Left hindlimb (tissue), 1 donor: ENCODE measurements at places on chromosomes 11 and 22.

DNA sequence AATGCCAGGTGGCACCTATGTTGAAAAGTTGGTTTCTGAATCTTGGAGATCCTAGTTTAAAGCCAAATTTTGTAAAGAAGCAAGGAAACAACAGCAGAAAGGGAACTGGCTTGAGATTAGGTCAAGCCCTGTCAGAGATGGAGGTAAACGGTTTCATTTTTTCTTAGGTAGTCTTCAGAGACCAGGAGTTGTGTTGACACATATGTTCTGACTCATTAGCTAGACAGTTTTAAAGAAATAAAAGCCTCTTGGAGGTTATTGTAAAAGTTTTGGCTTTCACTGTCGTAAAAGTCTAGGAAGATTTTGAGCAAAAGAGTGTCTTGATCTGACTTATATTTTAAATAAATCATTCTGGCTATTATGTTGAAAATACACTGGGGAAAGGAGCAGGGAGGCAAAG, 151.5 kb upstream of the CTSC start:
- no peak for DNase-seq

DNA sequence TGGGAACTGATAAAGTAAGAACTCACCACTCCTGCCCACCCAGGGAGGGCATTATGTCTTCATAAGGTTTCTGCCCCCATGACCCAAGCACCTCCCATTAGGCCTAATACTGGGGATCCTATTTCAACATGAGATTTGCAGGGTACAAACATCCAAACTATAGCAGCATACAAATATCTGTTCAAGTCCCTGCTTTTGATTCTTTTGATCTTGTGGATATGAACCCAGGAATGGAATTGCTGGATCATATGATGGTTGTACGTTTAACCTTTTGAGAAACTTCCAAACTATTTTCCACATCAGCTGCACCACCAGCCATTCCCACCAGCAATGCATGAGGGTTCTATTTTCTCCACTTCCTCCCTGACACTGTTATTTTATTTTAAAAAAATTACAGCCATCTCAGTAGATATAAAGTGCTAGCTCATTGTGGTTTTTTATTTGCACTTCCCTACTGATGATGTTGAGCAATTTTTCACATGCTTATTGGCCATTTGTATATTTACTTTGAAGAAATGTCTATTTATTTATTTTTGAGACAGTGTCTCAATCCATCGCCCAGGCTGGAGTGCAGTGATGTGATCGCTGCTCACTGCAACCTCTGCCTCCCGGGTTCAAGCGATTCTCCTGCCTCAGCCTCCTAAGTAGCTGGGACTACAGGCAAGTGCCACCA, 7.1 kb upstream of the ATG16L2 start:
- no peak for DNase-seq

DNA sequence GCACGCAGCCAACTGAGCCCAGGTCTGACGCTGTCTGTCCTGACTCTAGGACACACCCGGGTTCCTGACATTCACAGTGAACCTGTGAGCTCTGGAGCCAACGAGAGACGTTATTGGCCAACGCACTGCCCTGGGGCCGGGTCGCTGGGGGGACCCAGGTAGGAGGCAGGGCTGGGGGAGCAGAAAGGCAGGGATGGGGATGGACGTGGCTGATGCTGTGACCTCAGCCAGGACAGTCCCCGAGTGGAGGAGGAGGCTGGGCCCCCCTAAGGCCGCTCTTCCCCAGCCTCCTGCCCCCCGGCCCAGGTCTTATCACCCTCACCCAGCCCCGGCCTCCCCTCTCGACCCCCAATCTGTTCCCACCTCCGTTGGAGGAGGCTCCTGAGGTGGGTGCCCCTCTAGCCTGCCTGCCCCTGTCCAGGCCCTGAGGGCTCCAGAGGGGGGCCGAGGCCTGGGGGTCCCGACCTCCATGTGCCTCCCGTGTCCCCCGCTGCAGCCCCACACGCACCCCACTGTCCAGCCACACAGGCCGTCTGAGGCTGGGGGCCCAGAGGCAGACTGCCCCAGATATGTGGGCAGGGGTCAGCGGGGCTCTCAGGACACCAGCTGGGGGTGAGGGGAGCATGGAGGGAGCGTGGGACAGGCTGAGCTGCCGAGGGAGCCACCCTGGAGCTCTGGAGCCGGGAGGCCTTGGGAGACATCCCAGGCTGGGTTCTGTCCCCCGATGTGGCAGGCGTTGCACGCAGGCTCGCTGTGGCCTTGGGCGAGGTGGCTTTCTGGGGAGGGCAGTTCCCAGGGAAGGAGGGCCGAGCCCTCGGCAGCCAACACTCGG, 29.2 kb upstream of the MUC5AC start:
- DNase-seq, result no peak

- DNase-seq, result no peak
These were observed 110.5 kb downstream of the ZNF280B start for GRCh38 chr22:22397875-22398524.

DNA sequence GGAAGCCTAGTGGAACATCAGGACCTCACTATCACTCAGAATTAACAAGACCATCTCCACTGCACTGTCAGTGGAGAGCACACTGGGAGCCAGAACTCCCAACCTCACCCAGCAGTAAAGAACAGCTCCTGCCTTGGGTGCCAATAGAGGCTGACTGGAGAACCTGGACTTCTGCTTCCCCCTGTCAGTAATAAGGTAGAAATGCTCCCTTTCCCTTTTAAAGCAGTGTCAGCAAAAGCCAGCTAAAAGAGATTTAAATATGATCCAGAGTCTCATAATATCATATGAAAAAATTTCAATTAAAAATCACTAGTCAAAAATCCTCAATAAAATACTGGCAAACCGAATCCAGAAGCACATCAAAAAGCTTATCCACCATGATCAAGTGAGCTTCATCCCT, 82.8 kb downstream of the SPATA19 start:
- DNase-seq, result no peak

DNA sequence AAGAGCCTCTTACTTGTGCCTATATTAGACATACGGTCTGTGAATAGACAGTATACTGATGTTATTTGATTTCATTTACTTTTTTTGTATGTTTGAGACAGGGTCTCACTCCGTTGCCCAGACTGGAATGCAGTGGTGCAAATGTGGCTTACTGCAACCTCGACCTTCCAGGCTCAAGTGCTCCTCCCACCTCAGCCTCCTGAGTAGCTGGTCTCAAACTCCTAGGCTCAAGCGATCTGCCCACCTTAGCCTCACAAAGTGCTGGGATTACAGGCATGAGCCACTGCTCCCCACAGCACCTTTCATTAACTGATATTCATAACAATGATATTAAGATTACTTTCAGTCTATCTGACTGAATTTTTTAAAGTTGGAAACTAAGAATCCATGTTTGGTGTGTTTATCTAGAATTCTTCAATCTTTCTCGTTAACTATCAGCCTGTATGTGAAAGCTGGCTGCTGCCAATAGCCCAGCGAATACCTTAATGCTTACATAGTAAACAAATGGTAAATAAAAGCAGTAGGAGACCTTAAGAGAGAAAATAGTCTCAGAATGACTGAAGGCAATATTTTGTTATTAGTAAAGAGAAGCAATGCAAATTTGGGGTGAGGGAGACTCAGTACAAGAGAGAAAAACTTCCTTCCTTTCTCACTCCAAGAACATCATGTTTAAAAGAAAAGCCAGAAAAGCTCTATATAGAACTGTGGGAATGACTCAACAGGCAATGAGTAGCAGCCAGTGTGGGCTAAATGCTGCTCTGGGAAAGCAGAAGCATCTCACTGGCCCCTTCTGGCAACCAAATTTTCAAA, 101.9 kb downstream of the MRTFA start:
- DNase-seq, result no peak

- DNase-seq, result no peak
These were observed 3.2 kb downstream of the EIF3L start for GRCh38 chr22:37852418-37852817.

DNA sequence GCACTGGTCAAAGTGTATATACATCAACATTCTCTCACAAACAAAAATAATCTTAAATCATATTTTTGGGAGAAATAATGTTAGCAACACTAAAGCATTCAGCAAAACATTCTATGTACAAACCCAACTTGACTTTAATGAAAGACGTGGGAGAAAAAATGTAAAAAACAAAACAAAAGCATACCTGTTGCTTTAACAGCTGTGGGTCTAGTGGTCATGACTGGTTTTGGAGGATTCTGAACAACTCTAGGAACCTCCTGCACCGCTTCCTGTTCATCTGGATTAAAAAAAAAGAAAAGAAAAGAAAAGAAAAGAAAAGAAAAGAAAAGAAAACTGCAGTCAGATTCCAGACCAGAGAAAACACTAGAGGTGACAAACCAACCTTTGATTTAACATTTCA, 2.1 kb downstream of the FNBP4 start:
- DNase-seq, result no peak

- DNase-seq, result no peak
These were observed 213.3 kb downstream of the ETS1 start for GRCh38 chr11:128374026-128374425.

DNA sequence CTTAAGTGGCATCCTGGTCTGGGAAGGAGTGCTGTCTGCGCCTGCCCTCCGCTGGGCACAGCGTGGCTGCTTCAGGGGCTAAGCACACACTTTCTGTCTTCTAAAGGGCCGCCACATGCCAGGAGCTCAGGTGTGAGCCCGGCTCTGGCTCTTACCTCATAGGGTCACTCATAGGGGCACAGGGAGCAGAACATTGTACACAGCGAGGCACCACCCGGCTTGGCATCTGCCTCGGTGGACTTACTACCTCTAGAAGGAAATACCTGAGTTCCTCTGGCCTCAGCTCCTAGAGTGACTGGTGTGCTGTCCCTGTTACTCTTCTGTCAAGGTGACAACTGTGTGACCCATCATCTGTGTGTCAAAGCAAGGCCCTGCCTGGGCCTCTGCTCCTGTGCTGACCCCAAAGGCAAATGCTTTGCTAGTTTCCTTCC, 13.4 kb downstream of the NEAT1 start:
- DNase-seq, result no peak

GRCh38 chr11:1560649-1561251, 11.3 kb downstream of the DUSP8 start:
- no peak for DNase-seq
